HFF-Myc (cell line): ENCODE measurements at places on chromosomes 7 and 10.

DNA sequence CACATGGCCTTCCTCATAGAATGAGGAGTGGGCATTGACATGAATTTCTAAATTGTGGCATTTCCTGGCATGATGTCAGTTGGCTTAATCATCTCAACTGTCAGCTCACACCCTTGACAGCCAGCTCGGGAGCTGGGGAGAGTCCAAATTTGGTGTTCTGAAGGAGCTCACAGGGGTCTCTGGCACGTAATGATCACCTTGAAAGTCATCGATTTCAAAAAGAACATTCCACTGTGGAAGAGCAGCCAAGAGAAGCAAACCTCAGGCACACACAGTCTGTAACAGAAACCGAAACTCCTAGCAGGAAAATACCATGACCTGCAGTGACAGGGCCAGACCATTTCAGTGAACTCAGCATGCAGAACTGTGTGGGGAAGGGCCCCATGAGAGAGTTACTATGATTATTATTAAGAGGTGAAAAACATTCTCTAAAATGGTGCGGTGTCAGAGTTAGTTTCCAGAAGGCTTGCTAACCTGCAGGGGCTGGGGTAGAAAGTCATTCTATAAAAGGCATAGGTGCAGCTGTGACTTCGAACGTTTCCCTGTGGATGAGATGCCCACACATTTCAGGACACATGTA lies 26.4 kb upstream of the KLF6 start:
- no peak for DNase-seq

DNA sequence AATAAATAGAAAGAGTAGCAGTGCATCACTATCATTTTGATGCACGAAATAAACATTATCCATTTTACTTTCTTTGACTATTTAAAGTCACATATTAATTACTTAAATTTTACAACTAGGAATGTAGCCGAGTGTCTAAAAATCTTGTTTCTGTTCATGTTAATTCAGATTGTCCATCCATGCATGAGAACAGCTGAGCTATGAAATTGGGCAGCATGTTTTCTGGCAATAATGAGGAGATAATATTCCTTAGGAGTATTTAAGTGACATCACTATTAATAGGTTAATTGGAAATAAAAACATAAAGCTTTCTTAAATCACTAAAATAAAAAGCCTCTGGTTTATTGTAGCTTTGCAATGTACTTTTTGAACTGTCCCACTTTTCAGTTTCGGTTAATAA lies 293.8 kb downstream of the PHTF2 start:
- no peak for DNase-seq

- DNase-seq = no peak
Observed at GRCh38 chr10:29022513-29022912, 266.4 kb upstream of the LYZL1 start.

DNA sequence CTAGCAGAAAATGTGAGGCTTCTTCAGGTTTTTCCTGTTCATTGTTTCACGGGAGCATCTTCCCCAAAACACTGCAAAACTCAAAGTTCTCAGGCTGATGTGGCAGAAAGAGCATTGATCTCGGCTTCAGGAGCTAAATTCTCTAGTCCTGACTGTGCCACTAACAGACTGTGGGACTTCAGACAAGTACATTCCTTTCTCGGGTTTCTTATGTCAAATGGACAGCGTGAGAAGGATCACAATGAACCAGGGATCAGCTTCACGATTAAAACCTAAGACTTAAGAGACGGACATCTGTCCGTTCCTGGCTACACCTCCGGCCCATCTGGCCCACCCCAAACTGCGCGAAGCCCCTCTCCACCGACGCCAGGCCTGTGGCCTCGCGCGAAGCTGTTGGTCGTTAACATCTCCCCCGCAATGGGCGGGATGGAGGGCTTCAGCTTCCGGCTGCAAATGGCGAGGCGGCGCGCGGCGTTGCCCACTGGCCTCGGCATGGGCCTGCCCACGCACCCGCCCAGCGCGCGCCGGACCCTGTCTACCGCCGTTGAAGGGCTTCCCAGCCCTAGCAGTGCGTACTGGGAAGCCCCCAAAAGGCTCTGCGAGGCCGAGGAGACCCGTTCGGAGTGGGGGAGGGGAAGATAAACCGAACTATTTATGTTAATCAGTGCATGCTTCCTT lies 549 bp upstream of the DDX50 start:
- peak; percentile 12 for DNase-seq

- no peak for DNase-seq
Observed at GRCh38 chr7:48899932-48900331, 24.4 kb upstream of the CDC14C start.
